ENCODE measurements at places on chromosomes 6 and 20.

- DNase-seq = no peak
Measured at GRCh38 chr20:58837717-58838116, 13.0 kb downstream of the GNAS-AS1 start.

GRCh38 chr20:50215101-50215690 is 24.6 kb downstream of the CEBPB start:
- DNase-seq = no peak

- no peak for DNase-seq
Measured at GRCh38 chr20:63372971-63373885, 12.1 kb upstream of the CHRNA4 start.

DNA sequence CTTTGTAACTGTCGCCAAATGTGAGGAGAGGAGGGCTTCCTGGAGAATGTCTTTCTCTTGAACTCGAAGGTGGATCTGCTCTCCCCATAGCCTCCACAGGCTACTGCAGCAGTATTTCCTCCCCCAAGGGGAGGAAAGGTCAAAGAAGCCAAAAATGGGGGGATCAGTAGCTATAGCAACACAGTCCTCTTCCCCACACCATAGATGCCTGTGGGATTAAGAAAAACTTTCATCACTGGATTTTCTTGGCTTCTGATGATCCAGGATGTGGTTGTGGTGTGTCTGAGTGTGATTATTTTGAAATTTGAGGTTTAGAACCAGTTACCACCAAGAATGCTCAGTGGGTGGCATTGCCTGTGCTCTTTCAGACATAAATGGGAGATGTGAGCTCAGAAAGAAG is 140.1 kb upstream of the SPACA1 start:
- DNase-seq = no peak

DNA sequence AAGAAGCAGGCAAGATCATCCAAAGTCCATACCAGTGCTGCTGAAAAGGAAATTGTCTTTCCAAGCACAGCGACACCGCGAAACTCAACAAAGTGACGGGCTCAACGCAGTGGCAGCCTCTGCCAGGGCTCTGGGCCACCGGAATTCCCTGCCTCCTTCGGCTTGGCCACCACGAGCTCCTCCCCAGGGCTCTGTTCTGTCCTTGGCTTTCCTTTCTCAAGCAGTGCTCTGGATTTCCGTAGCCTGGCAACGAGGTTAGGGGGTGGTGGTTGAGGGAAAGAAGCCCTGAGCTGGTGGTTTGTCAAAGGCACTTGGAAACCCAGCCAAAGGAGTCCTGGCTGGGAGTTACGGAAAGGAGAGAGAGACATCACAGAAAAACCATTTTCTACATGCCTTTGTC is 31.2 kb downstream of the PRR18 start:
- no peak for DNase-seq

DNA sequence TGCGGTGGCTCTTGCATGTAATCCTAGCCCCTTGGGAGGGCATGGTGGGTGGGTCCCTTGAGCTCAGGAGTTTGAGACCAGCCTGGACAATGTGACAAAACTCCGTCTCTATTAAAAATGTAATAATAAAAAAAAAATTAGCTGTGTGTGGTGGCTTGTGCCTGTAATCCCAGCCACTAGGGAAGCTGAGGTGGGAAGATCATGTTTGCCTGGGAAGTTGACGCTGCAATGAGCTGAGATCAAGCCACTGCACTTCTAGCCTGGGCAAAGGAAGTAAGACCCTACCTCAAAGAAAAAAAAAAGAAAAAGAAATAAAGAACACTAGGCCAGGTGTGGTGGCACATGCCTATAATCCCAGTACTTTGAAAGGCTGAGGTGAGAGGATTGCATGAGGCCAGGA is 4.5 kb upstream of the SAMHD1 start:
- DNase-seq = no peak

DNA sequence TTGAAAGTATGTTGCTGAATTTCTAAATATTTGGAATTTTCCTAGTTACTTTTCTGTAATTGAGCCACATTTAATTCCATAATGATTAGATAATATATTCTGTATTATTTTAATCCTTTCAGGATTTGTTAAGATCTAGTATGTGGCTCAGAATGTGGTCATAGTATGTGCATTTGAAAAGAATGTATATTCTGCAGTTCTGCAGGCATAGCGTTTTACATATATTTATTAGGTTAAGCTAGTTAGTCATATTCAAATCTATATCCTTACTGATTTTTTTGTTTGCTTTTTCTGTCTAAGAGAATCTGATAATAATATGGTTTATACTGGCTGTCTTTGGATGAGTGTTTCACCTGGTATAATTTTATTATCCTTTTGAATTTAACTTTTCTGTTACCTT is 33.2 kb downstream of the LIN28B start:
- DNase-seq = no peak

DNA sequence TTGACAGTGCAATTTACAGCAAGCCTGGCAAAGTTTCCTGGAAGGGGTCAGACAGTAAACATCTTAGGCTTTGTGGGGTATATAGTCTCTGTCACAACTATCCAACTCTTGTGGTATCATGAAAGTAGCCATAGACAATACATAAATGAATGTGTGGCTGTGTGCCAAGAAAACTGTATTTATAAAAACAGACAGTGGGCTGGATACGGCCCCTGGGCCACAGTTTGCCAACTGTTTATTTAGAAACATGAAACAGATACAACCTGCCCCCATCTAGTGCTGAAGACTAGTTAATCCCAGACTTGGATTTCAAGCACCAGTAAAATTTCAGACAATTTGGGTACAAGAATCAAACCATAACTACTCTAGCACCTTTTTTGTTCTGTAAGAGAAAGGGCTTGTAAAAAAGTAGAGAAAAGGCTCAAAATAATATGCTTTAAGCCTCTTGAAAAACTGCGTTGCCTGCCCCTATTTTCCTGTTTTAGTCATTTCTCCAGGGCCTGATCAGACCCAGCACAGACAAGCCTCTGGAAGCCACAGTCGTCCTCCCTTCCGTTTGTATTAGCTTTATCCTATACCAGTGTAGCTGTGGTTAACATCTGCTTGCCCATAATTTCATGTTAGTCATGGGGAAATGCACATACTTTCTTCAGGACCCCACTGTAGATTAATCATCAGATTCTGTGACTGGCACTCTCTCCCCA is 30.8 kb downstream of the JAG1 start:
- no peak for DNase-seq

GRCh38 chr20:14518648-14519047 is 181.2 kb upstream of the FLRT3 start:
- DNase-seq = no peak

- no peak for DNase-seq
Measured at GRCh38 chr6:96032661-96033060, 16.9 kb downstream of the FUT9 start.

- no peak for DNase-seq
Measured at GRCh38 chr6:118649918-118650581, 1.3 kb downstream of the CEP85L start.

DNA sequence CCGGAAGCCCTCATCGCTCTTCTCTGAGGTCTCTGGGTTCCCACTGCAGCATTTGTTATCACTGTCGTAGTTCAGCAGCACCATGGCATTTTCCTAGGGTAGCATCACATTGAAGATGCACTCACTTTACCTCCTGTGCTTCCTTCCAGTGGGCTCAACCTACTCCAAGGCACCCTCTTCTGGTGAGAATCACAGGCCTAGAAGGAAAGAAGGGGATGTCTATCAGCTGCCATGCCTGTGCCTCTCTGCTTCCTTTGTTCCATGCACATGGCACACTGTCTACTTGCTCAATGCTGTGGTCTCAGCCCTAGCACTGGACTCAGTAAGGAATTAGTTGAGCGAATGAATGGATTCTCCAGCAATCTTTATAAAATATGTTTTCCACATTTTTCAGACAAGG is 22.6 kb downstream of the CST4 start:
- no peak for DNase-seq

DNA sequence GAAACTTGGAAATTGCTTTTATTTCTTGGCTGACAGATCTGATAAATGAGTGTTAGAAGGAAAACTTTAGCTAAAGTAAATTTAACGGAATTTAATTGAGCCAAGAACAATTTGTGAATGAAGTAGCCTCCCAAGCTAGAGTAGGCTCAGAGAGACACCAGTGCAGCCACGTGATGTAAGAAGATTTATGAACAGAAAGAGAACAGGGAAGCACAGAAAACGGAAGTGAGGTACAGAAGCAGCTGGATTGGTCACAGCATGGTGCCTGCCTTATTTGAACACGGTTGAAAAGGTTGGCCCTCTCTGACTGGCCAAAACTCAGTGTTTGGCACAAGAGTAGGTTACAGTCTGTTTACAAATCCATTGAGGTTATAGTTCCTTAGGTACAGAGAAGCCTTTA is 29.5 kb upstream of the IFNGR1 start:
- no peak for DNase-seq

GRCh38 chr6:168180548-168181011 is 101.6 kb upstream of the FRMD1 start:
- no peak for DNase-seq

- no peak for DNase-seq
Measured at GRCh38 chr20:58352468-58352867, 36.6 kb upstream of the VAPB start.

- no peak for DNase-seq
Measured at GRCh38 chr6:89392823-89393222, 19.2 kb downstream of the RRAGD start.

DNA sequence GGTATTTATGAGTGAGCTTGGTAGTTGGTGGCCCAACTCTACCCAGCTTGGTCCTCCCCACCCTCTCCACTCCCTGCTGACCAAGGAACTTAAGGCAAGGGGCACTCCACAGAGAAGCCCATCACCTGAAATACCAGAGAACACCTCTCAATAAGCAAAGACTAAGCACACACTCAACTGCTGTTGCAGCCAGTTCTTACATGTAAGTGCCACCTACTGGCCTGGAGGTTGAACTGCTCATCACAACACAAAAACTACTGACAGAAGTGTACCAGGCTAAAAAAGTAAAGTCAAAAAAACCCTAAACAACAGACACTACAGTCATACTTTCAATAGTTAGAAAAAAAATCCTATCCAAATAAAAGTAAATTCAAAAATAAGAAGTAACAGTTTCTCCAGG is 146.2 kb downstream of the FAM83B start:
- DNase-seq = no peak

DNA sequence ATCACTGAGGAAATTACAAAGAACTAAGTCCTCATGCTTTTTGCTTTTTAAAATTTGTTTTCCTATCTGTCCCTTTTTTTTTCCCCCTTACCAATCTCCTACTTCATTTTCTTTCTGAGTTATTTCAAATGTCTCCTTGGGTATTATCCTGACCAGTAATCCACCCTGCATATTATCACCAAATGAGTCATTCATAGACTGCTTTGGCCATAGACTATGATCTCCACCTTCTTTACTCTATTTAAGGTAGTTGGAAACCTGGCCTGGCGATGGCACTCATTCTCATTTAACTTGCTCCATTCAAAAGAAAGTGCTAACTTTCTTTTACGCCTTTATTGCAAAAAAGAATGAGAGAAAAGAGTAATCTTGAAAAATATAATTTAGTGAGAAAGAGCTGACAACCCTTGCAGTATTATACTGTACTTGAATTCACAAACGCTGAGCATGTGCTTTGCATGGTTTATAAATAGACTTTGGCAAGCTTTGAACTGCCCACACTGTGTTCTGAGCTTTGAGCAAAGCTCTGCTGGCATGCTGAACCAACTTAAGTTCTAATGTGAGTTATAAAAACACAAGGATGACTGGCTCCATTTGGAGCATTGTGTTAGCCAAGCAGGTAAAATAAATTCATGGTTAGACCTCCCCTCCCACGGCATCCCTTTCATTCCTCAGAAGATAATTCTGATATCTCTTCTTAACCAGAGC is 198.9 kb downstream of the NKAIN2 start:
- DNase-seq = no peak

DNA sequence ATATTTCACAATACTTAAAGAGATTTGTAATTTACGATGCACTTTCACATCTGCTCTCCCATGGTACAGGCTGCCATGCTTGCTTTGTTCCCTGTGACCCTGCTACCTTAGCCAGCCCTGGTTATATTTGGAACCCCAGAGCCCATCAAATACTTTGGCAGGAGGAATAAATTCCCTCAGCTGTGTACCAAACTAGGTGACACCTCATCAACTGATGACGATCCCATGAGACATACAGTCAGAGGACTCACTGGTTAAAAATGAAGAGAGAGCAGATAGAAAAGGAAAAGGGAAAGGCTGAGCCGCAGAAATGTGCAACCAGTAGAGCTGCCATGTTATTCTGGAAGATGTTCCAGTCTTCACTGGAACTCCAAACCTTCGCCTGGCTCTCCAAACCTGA is 120.0 kb downstream of the SIM1 start:
- no peak for DNase-seq

GRCh38 chr6:140340795-140341194 is 966.3 kb upstream of the CITED2 start:
- no peak for DNase-seq

DNA sequence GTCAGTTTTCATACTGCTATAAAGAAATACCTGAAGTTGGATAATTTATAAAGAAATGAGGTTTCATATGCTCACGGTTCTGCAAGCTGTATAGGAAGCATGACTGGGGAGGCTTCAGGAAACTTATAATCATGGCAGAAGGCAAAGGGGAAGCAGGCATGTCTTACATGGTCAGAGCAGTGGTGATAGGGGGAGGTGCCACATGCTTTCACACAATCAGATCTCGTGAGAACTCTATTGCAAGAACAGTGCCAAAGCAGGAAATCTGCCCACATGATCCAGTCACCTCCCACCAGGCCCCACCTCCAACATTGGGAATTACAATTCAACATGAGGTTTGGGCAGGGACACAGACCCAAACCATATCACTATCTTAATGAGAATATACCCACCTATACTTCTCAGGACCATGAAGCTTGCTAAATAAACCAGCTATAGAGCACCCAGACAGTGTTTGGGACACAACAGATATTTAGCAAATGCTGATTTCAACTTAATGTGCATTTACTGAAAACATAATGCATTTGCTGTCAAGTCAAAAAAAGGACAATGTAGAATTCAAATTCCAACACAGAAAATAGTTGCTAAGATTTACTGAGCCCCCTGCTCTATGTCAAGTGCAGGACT is 63.8 kb downstream of the TNFRSF21 start:
- DNase-seq = no peak

DNA sequence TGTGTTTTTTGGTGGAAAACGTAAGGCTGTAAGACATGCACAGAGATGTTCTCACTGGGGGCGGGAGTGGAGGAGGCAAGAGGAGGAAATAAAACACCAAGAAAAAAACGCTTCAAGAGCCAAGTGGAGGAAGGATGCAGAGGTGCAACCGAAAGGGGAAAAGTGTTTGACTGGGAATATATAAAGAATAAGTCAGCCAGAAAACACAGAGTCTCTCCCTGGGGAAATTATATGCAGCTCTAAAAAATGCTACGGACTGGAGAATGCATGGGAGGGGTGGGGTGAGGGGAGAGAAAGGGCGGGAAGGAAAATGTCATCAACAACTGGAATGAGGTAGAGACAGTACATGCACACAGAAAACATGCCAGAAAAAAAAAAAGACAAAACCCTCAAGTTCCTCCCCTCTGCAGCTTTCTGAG is 133.5 kb downstream of the SCML4 start:
- no peak for DNase-seq

- no peak for DNase-seq
Measured at GRCh38 chr20:61877776-61878477, 187.8 kb downstream of the TAF4 start.
